Spleen (tissue), 13 donors: ENCODE measurements at places on chromosomes 13 and 19. TPM values are rescaled to one million over a fixed set of nuclear protein-coding genes. Genes with fewer than 3 reads are reported as not detected.

Gene CYP2A6
- not detected for total RNA-seq

Gene PTGER1
- total RNA-seq = 19.6 TPM

Gene ZNF283
- total RNA-seq = 14.7 TPM

Gene CIC
- 76.7 TPM for total RNA-seq
